AML-193 (cell line): ENCODE measurements at places on chromosomes 4 and X.

GRCh38 chr4:80897537-80898303 is 132.8 kb upstream of the BMP3 start:
- no peak for DNase-seq

DNA sequence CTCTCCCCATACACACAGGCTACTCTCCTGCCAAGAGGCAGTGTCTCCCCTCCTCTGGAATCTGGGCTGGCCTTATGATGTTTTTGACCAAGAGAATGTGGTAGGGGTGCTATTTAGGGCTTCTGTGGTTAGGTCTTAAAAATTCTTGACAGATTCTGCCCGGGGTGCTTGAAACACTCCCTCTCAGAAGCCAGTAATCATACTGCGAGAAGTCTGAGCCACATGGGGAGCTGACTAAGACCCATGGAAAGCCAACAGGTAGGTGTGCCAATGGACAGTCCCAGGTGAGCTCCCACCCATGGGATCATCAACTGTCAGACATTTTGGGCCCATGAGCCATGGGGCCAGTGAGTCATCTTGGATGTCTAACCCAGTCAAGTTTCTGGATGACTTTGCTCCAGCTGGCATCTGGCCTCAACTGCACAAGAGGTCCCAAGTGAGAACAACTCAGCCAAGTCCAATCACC is 315.7 kb downstream of the FBXW7 start:
- no peak for DNase-seq

DNA sequence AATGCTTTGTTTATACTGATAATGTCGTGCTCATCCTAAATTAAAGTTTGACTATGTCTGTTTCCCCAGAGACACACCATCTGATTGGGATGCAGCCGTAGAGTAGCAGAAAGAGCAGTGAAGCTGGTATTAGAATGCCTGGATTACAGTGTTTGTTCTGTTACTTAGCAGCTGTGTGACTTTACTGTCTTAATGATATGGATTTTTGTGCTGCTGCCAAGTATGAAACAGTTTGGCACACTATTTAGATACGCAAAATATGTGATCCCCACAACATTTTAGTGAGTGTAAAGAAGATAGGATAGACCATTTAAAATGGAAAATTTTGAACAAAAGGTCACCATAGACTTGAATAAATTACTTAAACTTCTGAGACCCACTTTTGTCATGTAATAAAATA is 1.2 kb upstream of the CHIC1 start:
- no peak for DNase-seq

- no peak for DNase-seq
These were observed 37.5 kb upstream of the NKRF start for GRCh38 chrX:119643696-119644095.

DNA sequence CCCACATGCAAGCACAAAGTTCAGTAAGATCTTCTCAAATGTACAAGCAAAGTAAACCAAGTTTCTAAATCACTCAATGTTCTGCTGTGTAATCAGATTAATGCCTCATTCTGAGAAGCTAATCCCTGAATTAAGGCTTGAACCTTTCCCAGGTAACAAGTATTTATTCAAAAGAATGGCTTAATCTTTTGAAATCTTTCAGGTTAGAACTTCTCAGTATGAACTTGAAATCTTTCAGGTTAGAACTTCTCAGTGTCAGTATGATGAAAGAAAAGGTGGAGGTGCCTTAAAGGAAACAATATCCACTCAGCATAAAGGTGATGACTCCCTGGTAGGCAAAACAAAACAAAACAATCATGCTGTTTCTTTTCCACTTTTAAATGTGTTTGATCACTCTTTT is 29.0 kb downstream of the TMPRSS11B start:
- no peak for DNase-seq

DNA sequence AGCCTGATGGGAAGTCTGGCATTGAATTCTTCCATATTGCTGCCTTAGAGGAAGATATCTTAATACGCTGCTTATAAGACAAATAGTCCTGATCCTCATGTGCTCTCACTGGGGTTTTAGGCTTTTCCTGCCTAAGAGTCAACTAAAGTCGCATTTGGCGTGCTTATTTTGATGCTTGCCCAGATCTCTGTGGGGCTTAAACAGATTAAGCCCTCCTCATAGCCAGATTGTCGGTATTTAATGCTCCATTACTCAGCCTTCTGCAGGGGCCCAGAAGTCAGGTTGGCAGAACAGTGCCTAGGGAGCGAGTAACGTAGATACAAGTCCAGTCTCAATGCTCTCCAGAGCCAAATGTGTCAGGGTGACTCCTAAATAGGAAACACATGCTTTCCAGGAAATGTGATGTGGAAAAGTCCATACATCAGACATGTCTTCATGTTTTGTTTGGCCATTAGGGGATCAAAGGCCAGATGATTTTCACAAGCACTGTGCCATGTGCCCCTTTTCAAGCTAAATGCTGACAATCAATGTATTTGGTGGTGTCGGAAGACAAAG is 262.8 kb downstream of the PRDM5 start:
- no peak for DNase-seq

DNA sequence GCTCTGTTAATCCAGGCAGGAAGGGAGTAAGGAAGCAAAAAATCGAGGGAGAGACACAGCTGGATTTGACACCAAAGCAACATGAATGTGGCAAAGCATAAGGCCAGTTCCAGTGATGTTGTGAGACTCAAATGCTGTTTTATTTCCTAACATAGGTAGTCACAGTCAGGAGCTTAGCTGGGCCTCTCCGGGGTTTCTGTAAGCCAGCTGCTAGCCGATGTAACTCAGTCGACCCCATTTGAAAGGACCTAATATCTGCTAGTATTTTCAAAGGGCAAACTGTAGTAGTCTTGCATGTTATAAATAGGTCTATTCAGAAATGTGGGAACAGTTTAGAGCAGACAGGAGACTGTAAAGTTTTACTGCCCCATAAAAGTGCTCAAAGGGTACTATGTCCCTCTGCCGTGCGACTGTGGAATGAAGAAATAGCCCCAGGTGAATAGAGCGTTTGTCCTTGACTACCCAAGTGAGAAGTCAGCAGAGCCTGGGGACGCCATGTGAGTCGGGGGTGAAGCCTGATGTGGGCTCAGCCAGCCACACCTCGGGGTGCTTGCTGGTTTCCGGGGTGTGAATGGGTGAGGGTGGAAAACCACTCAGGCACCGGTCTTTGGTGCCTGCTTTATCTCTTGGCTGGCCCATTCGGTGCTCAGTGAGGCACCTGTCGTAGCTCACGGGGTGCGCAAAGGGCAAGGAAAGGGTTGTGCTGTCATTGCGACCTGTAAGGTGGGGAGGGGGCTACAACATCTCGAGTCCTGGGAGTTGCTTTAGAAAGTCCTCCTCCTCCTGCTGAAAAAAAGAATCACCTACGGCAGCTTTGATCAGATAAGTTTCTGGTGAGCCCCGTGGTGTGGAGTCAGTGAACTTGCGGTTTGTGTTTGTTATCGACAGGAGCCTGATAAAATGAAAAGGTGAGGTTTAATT is 745 bp downstream of the TRIM2 start:
- no peak for DNase-seq

DNA sequence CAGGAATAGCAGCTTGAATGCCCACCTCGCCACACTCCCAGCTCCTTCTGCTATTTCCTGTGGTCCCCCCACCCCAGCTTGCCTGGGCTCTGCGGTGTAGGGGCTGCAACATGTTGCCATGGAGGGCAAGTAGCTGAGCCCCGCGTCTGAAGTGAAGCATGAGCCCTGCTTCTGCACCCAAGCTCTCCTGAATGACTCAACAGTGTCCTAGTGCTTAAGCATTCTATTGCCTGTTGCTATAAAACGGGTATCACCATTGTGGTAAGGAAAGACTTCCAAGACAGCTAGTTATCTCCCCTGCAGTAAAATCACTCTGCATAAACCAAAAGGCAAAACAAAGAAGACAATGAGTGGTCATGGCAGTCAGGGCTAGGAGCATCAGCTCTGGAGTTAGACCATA is 31.4 kb upstream of the SPATA4 start:
- DNase-seq = no peak

GRCh38 chrX:138294951-138295350 is 416.6 kb downstream of the FGF13 start:
- DNase-seq = no peak

DNA sequence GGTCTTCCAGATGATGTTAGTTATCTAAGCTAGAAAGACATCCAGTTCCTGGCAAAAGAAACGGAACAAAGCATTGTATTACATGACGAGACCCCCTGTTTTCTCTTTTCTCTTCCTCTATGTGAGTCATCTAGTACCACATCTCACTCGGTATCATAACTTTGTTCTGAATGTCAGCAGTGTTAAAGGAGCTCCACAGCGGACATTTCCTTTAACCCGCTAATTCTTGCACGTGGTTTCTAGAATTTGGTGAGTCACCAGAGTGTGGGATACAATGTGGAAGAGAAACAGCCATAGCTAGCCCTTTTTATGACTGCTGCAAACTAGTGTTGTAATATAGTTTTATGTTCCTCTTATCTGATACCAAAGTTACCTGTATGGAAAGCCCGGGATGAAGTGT is 243.7 kb downstream of the TENM3 start:
- DNase-seq = no peak

- DNase-seq = no peak
These were observed 138.4 kb downstream of the COL25A1 start for GRCh38 chr4:109164011-109164410.

GRCh38 chr4:61445374-61446063 is 245.4 kb downstream of the ADGRL3 start:
- DNase-seq = no peak

DNA sequence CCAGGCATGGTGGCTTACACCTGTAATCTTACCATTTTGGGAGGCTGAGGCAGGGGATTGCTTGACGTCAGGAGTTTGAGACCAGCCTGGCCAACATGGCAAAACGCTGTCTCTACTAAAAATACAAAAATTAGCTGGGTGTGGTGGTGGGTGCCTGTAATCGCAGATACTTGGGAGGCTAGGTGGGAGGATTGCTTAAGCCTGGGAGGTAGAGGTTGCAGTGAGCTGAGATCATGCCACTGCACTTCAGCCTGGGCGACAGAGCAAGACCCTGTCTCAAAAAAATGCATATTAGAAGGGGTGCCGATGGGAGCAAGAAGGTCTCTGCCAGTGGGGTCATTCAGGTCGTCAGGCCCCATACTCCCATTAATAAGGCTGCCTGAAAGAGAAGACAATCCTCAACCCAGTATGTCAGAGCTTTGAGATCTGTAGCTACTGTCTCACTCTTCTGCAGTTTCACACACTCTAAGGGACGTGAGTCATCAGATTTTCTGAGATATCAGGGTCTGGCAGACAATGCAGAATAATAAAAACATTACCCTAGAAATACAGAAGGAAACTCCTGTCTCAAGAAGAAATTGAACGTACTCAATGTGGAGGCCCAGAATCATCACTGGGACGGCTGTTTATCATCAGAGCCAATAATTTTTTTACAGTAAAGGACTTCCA is 176.7 kb upstream of the FAT1 start:
- DNase-seq = no peak

DNA sequence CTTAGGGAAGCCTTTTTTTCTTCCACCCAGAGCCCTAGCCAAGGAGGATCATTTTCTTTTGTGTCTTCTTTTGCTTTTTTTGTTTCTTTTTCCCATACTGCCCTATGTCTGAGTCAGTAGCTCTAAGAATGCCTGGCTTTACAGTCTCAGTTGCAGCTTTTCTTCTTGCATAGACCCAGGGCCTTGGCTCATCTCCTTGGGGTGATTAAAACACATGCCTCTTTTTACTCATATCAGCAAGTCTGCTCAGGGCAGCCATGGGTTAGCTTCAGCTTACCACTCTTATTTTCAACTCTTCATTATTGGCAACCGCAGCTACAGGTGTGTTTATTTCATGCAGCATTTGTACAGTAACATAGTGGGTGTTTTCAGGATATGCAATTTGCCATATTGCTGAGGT is 196.5 kb downstream of the STK32B start:
- DNase-seq = no peak
